ENCODE measurements at places on chromosomes 4 and X. TPM values are rescaled to one million over a fixed set of nuclear protein-coding genes. Genes with fewer than 3 reads are reported as not detected.

Gene MAGEB2
- total RNA-seq: not detected

Gene MTMR8
- total RNA-seq: 0.46 TPM

Gene SSX1
- total RNA-seq: not detected

Gene MAP9
- total RNA-seq: 10.6 TPM

Gene MAGEA9B
- not detected for total RNA-seq

Gene UGT2B10
- not detected for total RNA-seq

Gene GCNA
- 2.9 TPM for total RNA-seq

Gene DDX53
- not detected for total RNA-seq

Gene MAGEC3
- not detected for total RNA-seq

Gene TCEAL8
- total RNA-seq: 41.2 TPM

Gene PDCL2
- total RNA-seq: not detected

Gene ADH1B
- not detected for total RNA-seq

Gene RGS12
- 10.3 TPM for total RNA-seq

Gene TAF7L
- 0.35 TPM for total RNA-seq

Gene USP51
- total RNA-seq: 0.22 TPM

Gene RTL9
- 0.29 TPM for total RNA-seq

Gene LINC00632
- 16.0 TPM for total RNA-seq

Gene CLDN22
- total RNA-seq: not detected

Gene MAGEA12
- 0.23 TPM for total RNA-seq
